ENCODE measurements at places on chromosomes 12 and 14. TPM values are rescaled to one million over a fixed set of nuclear protein-coding genes. Genes with fewer than 3 reads are reported as not detected.

GRCh38 chr12:87812681-87813080 lies 216.5 kb downstream of the C12orf50 start:
- no peak for DNase-seq

The NPFF gene
- total RNA-seq: not detected

The ACSS3 gene
- total RNA-seq: 17.5 TPM

DNA sequence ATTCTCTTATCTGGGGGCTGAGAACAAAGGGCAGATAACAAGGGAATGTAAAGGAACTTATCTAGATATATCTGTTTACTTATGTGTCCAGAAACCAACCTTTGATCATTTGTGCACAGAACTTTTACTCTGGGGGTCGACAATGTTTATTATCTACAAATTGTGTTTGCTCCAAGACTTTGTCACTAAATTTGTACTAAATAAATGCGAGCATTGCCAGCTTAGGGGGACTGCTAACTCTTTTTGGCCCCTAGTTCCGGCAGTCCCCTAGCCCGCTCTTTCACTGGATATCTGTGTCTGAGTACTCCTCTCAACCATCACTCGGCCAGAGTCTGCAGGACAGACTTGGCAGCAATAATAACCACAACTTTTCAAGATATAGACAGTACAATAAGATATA lies 88.2 kb downstream of the FSCB start:
- no peak for DNase-seq

The SMCO2 gene
- total RNA-seq: 0.36 TPM

The MAP3K12 gene
- 3.9 TPM for total RNA-seq

DNA sequence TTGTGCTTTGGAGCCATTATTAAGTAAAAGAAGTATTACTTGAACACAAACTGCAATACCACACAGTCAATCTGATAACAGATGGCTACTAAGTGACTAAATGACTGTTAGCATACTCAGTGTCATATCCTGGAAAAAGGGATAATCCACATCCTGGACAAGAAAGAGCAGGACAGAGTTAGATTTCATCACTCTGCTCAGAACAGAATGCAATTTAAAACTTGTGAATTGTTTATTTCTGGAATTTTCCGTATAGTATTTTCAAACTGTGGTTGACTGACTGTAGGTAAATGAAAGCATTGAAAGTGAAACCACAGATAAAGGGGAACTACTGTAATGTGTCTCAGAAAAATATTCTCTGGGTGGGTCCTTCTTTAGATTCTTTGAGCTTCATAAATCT lies 458.8 kb downstream of the TMEM117 start:
- DNase-seq: no peak

The TSPAN11 gene
- 0.74 TPM for total RNA-seq

The VRTN gene
- total RNA-seq: not detected

The INSM2 gene
- total RNA-seq: not detected

DNA sequence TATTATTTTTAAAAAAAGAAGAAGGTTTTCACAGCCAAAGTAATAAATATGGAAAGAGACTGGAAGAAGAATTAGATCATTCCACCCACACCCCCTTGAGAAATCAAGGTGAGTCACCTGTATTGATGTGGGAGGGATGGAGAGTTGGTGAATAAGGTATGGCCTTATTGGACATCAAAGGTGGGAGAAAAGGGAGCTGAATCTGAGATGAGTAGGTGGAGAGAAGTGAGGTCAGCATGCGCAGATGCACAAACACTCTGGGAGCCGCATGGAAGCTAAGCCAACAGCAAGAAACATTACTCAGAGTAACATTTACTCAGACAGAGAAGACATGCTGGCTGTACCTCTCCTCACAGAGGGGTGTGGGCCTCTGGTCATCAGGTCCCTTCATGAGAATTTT lies 113.1 kb upstream of the FOXG1 start:
- DNase-seq: no peak

GRCh38 chr14:54053386-54053745 lies 96.7 kb upstream of the BMP4 start:
- no peak for DNase-seq

The RGS6 gene
- total RNA-seq: 16.8 TPM

The SLC25A47 gene
- not detected for total RNA-seq

- DNase-seq: peak; percentile 71
Observed at GRCh38 chr14:23300687-23301223, 1.9 kb downstream of the PPP1R3E start.

The E2F7 gene
- not detected for total RNA-seq

The HRK gene
- 2.9 TPM for total RNA-seq

- DNase-seq: no peak
Observed at GRCh38 chr12:53659571-53659981, 16.3 kb downstream of the ATP5MC2 start.

The ZDHHC22 gene
- not detected for total RNA-seq

The HOXC9 gene
- total RNA-seq: not detected
